Choroid plexus epithelial cell (primary cell): ENCODE measurements at places on chromosomes 2 and 18.

- DNase-seq = peak; percentile 70
Observed at GRCh38 chr18:5582849-5583681, 39.3 kb upstream of the EPB41L3 start.

DNA sequence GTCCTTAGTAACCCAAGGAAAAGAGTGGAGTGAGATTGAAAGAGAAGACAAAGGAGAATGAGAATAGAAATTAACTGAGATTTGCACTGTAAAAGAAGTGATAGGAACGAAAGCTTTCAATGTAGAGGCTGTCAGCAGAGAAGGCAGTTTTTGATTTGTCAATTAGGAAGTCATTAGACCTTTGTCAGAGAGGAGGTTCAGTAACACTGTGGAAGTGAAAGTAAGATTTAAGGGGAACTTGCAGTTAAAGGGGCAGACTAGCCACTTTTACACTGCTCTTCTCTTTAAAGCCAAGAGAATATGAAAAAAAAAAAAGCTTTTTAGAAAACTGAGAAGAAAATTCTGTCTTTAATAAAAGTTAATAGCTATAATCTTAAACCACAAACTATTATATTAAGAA lies 11.5 kb upstream of the KYNU start:
- DNase-seq = peak; percentile 59

DNA sequence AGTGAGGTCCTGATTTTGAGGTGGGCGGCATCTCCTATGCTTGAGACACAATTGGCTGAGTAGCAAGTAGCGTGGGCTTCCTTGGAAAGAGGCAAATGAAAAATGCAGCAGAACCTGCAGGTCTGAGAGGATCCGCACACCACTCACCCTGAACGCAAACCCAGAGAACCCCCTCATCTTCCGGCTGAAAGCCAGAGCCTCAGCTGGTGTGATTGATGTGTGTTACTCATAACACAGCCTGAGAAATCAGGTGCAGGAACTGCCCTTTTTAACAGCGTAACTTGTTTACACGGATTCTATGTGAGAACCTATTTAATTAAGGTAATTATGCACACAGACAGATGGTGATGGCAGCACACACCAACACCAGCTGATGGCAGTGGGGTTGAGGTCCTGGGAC lies 123.4 kb downstream of the MRO start:
- DNase-seq = no peak

DNA sequence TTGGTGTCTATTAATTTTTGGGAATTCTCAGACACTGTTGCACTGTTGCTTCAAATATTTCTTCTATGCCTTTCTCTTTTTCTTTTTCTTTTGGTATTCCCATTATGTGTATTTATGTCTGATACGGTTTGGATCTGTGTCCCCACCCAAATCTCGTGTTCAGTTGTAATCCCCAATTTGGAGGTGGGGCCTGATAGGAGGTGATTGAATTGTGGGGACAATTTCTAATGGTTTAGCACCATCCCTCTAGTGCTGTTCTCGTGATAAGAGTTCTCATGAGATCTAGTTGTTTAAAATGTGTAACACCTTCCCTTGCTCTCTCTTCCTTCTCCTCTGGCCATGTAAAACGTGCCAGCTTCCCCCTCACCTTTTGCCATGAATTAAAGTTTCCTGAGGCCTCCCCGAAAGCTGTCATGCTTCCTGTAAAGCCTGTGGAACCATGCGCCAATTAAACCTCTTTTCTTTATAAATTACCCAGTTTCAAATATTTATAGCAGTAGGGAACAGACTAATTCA lies 26.8 kb downstream of the EHBP1 start:
- DNase-seq = no peak

- DNase-seq = no peak
Observed at GRCh38 chr18:26255695-26256622, 29.7 kb downstream of the TAF4B start.

- DNase-seq = peak; percentile 77
Observed at GRCh38 chr2:163345795-163346573, 389.8 kb downstream of the FIGN start.

DNA sequence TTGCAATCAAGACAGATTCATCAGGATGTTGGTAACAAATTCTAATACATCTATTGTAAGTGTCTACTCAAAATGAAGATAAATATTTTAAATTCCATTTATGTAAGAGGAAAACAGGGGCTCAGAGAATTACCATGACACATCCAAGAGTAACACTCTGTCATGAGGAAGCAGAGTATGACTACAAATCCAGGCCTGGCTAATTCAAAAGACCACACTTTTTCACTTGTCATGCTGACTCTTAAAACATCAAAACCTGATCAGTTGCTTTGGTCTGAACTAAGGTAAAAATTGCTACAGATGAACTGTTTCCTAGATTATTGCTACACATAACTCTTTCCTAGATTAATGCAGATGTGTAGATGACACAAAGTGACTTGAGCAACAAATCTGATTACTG lies 880.6 kb downstream of the TSN start:
- DNase-seq = no peak

DNA sequence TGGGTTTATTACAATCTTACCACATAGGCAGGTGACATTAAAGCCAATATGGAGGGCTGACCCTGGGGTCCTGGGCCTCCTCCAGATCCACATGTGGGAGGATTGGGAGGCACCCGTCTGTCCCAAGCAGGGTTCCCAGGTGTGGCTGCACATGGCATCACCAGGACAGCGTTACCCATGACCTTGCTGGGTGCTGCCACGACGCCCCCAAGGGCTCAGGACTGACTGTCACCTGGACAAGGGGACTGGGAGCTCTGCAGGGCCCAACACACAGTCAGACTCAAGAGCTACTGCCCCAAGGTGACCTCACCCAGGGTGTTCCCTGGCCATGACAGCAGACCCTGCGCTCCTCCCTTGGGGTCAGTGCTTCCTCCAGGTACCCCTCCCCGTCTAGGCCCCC lies 437.4 kb upstream of the MYT1L start:
- DNase-seq = no peak

DNA sequence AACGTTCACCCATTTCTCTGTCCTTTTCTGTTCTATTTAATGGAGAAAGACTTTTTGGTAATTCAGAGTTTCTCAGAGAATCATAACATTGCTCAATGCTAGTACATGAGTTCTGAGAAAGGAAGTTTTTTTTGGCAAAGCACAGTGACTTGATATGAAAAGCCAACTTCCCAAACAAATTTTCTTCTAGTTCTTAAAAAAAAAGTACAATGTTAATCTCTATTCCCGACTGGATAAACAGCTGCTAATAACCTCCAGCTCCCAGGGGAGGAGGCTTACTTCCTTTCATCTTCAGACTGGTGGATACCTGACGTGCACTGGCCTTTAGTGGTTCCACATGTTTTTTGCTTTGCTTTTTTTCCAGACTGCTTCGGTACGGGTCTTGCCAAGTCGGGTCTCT lies 284.6 kb upstream of the CCDC68 start:
- peak; percentile 80 for DNase-seq

- DNase-seq = peak; percentile 66
Observed at GRCh38 chr2:65658881-65659280, 226.5 kb upstream of the SPRED2 start.

GRCh38 chr18:47979611-47980200 lies 49.2 kb upstream of the SMAD2 start:
- DNase-seq = no peak

DNA sequence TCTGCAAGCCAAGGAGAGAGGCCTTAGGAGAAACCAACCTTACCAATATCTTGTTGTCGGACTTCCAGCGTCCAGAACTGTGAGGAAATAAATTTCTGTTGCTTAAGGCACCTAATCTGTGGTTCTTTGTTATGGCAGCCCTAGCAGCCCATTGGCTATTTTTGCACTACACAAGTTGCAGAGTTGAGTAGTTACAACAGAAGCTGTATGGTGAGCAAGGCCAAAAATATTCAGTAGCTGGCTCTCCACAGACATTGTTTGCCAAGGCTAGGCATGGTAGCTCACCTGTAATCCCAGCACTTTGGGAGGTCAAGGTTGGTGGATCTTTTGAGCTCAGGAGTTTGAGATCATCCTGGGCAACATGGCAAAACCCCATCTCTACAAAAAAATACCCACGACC lies 27.1 kb upstream of the SCYGR1 start:
- DNase-seq = peak; percentile 76

DNA sequence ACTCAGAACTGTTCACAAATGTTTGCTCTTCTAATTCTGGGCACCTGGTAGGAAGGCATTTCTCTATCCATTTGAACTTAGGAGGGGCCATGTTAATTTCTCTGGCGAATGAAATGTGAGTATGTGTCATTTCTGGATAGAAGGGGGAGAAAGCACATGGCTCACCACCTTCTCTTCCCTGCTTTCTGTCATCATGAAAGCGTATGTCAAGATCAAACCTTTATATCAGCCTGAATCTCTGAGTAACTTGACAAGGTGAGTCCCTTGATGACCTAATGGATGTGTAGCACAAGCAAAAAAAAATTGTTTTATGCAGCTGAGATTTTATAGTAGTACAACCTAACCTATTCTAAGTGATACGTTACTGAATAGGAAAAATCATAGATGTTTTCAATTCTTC lies 12.1 kb upstream of the LCT start:
- no peak for DNase-seq

- DNase-seq = no peak
Observed at GRCh38 chr2:236393581-236393980, 129.4 kb upstream of the ASB18 start.

DNA sequence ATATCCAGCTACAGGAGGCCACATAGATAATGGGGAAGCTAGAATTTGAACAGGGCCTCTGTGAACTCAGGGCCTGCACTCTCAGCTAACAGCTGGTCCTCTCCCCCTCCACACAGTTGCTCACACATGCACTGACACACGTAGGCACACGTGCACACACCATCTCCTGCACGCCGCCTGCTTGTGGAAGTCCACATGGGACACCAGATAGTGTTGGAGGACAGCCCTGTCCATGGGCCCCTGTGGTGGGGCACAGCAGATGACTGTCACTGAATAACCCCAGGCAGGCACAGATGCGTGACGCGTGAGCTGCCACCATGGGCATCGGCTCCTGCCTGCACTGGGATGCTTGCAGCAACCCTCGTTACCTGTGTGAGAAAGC lies 52.9 kb downstream of the ADI1 start:
- no peak for DNase-seq

- peak; percentile 82 for DNase-seq
Observed at GRCh38 chr2:170022692-170023091, 155.3 kb upstream of the MYO3B start.

GRCh38 chr18:45277908-45278307 lies 337.4 kb upstream of the SLC14A2 start:
- DNase-seq = no peak

GRCh38 chr2:3305952-3306351 lies 71.7 kb downstream of the EIPR1 start:
- no peak for DNase-seq

- peak; percentile 50 for DNase-seq
Observed at GRCh38 chr2:13193075-13193474, 476.3 kb downstream of the TRIB2 start.

DNA sequence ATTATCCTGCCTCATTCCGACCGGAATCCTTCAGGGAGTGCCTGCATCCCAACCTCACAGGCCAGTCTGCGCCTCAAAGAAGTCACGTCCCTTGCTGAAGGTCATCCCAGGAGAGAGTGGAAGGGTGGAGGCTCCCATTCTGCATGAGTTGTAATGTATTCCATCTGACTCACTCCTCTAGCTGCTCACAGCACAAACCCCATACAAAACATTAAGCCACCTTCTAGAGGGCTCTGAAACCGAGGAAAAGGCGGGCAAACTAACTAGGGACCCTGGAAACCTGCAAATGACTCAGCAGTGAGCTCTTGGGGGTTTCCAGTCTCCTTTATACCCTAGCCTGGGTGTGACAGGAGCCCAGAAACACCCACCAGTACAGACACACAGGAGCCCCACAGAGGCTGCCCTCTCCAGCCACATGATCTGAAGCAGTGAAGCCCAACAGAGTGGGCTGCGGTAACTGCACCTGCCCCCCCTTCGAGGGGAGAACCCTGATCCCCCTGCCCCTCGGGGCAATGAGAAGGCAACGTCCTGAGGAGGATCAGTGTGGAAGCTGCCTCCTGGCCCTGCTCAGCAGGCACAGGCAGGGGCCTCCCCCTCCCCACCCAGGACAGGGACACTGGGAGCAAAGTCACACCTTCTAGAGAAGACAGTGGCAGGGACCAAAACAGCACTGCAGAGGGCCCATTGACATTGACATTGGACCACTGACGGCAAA lies 69.3 kb upstream of the SNTG2 start:
- DNase-seq = no peak

- no peak for DNase-seq
Observed at GRCh38 chr2:188569431-188570165, 277.9 kb downstream of the GULP1 start.
